ENCODE measurements at places on chromosomes 2 and 18. TPM values are rescaled to one million over a fixed set of nuclear protein-coding genes. Genes with fewer than 3 reads are reported as not detected.
A peak's percentile ranks its signal among the peaks of the same experiment; 100 is the strongest.

DNA sequence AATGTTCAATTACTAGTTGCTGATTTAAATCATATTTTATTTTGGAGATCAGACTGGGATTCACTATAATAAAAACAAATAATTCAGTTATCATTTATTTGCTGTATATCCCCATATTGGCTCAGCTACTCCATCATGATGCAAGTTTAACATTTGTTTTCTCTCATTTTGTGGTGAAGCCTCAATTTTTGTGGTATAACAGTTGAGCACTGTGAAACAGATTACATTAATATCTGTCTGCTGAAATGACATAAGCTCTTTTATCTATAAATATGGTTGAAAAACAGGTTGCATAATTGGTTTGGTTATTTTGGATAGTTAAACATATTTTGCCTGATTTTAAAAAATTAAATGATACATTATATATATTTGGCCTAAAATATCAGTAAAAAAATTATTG lies 67.7 kb downstream of the DPP4 start:
- DNase-seq = no peak

- DNase-seq = no peak
These were observed 324.9 kb downstream of the CCDC85A start for GRCh38 chr2:56508662-56509061.

The IL36A gene
- not detected for total RNA-seq

GRCh38 chr18:57854726-57855125 lies 51.6 kb upstream of the ATP8B1 start:
- no peak for DNase-seq

The PRKCE gene
- total RNA-seq = 16.5 TPM

- DNase-seq = peak; percentile 9
These were observed 8.4 kb upstream of the IER3IP1 start for GRCh38 chr18:47184419-47185050.

The SPEG gene
- 4.1 TPM for total RNA-seq

DNA sequence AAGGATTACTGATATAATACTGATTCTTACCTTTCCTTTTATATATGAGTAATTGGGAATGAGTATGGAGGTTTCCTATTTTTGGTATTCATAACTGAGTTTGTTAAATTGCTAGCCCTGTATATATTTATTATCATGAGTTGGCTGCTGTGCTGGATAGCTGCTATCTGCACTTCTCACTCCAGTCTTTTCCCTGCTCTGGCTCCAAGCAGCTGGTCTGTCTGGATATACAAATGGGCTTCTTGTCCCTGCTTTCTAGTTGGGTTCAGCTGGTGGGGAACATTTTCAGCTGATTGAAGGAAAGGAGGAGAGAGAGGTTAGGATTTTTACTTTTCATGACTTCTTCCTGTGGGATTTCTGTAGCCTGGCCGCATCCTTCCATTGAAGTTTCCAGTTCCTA lies 41.2 kb downstream of the AGFG1 start:
- DNase-seq = no peak

GRCh38 chr2:857937-858336 lies 92.7 kb upstream of the SNTG2 start:
- DNase-seq = no peak

DNA sequence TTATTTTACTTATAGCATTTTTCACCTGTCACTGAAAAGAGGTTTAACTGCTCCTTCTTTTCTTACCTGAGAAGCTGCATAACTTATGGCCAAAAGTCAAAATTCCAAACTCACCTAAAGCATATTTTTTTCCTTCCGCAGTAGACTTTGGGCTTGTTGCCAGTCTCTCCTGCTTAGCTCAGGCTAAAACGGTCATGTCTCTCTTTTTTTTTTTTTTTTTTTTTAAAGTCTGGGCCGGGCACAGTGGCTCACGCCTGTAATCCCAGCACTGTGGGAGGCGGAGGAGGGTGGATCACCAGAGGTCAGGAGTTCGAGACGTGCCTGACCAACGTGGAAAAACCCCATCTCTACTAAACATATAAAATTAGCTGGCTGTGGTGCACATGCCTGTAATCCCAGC lies 113.5 kb downstream of the RTN4 start:
- DNase-seq = no peak

The HNMT gene
- not detected for total RNA-seq

The TMBIM1 gene
- 96.4 TPM for total RNA-seq

GRCh38 chr2:127401757-127402695 lies 14.3 kb upstream of the MAP3K2 start:
- no peak for DNase-seq

GRCh38 chr2:180191432-180192124 lies 184.5 kb upstream of the CWC22 start:
- DNase-seq = no peak

The CXCR1 gene
- total RNA-seq = not detected

GRCh38 chr2:121596221-121597080 lies 52.8 kb downstream of the CLASP1 start:
- no peak for DNase-seq

DNA sequence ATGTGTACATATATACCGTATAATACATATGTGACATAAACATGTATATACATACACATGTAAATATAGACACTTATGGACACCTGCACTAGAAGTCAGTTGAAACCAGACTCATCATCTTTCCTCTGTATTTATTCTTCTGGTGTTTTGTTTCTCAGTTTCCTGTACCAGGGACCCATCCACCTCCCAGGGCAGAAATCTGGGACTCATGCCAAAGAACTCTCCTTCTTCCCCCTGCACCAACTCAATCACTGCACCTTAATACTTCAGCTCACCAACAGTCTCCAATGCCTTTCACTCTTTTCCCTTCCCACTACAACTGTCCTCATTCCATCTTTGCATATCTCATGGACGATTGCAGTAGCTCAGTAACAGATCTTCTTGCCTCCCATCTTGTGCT lies 428.0 kb downstream of the FBXO15 start:
- DNase-seq = no peak

- DNase-seq = no peak
These were observed 61.3 kb downstream of the TMEM247 start for GRCh38 chr2:46540496-46541331.

- DNase-seq = no peak
These were observed 119.0 kb upstream of the CELF4 start for GRCh38 chr18:37684590-37684989.

- no peak for DNase-seq
These were observed 358.9 kb upstream of the ETAA1 start for GRCh38 chr2:67038195-67038594.

- no peak for DNase-seq
These were observed 64.8 kb upstream of the MCFD2 start for GRCh38 chr2:46980366-46980765.

DNA sequence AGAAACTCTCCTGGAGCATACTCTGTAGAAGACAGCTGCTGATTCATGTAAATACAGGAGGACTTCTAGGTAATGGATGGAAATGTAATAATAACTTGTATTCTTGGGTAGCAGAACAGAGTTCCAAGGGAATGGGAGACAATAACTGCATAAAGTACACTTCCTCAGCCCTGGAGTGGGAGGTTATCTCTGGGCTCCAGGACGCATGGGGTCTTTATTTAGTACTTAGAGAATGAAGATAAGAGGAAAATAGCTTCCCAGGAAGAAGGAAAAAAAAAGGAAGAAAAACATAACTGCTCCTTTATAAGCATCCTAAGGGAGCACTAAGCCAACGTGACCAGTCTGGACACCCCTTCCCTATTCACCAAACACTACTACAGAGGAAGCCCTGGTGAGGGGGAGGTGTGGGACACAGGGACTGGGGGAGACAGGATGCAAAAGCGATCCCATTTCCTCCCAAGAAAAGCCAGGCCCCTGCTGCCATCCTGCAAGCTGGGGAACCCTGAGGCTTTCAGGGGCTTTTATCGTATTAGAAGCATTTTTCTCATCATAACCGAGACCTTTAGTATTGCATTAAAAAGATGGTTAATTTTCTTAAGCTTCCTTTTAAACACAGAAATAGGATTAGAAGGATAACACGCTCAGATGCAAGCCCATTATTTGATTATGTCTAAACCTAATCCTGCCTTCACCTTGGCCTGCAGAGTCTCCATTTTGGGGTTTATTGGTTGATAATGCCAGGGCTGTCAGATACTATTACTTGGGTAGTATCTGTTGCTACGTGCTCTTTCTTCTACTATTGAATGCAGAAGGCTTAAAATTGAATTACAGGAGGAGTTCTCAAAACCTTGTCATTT lies 78.5 kb downstream of the KLF7 start:
- DNase-seq = no peak

DNA sequence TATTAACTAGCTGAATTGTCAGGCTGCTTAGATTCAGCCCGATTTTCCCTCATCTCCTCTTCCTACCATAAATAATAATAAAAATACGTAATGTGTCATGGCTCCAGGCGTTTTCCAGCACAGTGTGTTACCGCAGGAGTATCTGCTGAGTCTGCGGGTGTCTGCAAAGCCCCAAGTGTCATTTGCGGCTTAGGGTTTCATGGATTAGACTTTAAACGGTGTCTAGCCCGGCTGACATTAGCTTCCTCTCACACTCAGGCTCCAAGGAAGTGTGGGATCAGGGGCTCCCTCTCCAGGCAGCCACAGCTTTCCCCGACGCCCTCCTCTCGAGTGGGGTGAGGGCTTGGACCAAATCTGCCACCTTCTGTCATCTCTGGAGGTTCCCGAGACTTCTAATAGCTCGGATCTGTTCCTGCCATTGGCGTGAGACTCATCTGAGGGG lies 14.1 kb upstream of the HOXD1 start:
- DNase-seq = no peak

- DNase-seq = no peak
These were observed 14.5 kb downstream of the NAB1 start for GRCh38 chr2:190663348-190663747.

DNA sequence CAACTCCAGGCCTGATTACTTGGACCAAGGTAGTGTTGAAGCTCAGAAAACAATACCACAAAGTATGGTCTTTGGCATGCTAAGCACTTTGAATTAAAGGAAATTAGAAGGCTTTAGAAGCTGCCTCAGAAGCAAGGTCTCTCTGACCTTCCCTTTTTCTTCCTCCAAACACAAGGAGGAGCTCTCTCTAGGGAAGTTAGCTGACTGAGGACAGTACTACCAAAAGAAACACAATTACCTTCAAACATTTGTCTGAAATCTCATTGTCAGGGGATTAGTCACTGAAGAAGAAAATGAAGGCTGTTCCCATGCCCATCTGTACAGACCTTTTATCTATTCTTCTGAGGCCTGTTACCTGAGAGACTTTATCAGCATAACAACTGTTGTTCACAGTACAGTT lies 279.3 kb downstream of the CDH20 start:
- DNase-seq = no peak

The L3MBTL4 gene
- total RNA-seq = 2.1 TPM

GRCh38 chr2:58042486-58042970 lies 4.1 kb upstream of the VRK2 start:
- peak; percentile 43 for DNase-seq

GRCh38 chr18:8319798-8320489 lies 289.3 kb upstream of the RAB12 start:
- no peak for DNase-seq

The ACVR2A gene
- 12.4 TPM for total RNA-seq

The SLC23A3 gene
- 1.3 TPM for total RNA-seq

All from CD4-positive, CD25-positive, alpha-beta regulatory T cell (primary cell).